ENCODE measurements at places on chromosomes 11 and 22.
A peak's percentile ranks its signal among the peaks of the same experiment; 100 is the strongest.

DNA sequence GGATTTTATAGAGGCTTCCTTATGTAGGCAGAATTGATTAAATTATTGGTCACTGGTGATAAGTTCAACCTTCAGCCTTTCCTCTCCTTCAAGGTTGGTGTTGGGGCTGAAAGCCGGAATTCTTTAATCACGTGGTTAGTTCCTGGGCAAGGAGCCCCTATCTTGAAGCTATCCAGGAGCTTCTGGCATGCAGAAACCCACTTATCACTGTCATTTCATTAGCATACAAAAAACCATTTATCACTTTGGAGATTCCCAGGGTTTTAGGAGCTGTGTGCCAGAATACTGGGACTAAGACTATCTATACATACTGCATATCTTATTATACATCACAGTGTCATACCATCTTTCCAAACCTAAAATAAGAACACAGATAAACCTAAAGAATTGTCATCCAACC, 18.5 kb upstream of the MED17 start:
- no peak for DNase-seq

DNA sequence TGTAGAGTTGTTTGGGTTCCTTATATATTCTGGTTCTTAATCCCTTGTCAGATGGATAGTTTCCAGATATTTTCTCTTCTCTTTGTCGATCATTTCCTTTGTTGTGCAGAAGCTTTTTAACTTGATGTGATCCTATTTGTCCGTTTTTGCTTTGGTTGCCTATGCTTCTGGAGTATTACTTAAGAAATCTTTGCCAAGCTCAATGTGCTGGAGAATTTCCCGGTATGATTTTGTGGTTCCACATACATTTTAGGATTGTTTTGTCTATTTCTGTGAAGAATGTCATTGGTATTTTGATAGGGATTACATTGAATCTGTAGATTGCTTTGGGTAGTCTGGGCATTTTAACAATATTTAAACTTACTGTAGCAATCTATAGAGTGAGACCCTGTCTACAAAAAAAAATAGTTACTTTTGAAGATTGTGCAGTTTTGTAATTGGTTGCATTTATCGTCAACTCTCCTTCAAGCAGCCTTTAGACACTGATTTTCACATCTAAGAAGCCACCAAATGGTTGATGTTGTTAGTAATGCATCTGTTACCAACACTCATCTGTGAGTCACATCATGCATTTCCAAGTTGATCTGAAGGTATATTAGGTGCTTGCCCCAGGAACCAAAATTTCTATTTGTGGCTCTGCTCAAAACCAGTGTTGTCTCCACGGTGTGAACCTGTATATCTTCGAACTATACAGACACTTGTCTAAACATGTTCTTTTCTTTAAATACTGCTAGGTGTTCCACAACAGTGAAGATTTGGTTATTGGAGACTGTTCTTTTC, 21.4 kb downstream of the XRCC6 start:
- DNase-seq: no peak

DNA sequence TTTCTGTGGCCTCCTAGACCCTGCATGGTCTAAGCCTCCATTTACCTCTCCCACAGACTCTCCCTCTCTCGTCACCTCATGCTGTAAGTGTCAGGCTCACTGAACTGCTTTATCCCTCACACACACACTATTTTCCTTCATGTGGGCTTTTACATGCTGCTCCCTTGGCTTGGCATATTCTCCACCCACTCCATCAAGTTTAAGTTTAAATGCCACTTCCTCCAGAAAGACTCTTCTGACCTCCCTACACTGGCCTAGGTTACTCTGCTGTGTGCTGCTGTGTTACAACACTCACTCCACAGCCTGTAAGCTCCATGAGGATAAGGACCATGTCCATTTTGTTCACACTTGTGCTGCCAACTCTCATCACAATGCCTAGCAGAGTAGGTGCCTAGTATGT, 2.5 kb downstream of the DCHS1 start:
- no peak for DNase-seq

DNA sequence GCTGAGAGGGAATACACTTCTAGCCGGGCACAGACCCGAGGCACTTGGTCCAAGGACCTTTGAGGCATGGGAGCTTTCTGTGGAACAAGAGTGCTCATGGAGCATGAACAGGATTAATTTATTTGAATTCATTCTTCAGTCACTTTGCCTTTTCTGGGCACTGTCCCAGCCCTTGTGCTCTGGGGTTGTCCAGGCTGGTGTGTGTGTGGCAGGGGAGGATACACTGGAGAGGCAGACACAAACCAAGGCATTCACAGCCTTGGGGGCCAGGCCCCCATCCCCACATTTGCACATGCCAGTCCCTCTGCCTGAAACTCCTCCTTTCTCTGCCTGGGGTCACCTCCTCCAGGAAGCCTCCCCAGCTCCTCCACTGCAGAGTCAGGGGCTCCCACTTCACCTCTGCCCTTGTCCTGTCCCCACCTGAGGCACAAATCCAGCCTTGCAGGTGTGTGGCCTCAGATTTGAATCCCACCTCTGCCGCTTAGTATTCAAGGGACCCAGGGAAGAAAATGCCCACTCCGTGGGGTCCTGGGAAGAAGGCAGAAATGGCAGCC, 55.5 kb downstream of the MYO7A start:
- no peak for DNase-seq

DNA sequence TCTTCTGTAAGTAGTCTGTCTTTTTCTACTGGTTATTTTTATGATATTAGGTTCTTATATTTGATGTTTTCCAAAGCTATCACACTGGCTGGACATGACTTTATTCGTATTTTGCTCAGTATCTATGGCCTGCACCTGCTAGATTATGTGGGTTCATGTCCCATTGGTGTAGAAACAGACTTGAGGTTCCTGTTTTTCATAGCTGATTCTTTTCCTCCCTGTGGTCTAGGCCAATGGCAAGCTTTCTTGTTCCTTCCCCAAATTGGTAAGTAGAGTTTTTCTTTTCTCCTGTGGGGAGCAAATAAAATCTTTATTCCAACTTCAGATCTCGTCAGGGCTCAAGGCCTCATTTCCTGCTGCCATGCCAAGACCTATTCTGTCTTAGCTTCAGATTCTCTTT, 30.2 kb upstream of the SWAP70 start:
- DNase-seq: no peak

DNA sequence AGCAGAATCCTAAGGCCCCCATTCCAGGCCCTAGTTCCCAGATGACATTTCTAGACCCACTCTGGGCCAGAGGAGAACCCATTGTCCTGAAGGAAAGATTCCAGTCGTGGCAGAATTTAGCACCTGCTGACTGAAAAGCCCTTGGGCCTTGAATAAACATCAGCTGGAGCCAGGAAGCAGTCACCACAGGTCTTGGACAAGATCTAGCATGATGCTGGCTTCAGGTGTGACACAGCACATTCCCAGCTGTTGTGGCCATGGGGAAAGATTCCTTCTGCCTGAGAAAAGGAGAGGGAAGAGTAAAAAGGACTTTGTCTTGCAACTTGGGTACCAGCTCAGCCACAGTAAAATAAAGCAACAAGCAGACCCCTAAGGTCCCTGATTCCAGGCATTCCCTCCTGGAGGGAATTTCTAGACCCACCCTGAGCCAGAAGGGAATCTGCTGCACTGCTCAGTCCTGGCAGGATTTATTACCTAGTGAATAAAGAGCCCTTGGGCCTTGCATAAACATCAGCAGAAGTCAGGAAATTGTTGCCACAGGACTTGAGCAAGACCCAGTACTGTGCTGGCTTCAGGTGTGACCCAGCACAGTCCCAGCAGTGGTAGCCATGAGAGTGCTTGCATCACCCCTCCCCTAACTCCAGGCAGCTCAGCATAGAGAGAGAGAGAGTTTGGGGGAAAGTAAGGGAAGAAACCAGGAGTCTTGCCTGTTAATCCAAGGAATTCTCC, 42.5 kb upstream of the PAMR1 start:
- no peak for DNase-seq

DNA sequence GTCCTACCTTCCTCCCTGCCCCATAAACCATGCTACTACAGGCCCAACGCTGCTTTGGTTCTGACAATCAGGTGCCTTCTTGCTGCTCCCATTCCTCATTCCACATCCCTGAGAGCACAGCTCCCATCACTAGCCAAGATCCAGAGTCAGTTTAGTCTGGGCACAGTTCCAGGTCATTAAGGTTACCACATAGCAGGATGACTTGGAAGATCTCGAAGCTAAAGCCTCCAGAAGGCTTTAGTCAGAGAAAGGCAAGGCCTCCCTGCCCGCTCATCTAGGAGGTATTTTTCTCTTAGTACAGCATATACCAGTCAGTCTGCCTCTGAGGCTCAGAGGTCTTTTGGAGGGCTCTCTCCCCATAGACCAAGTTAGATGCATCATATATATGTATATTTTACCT, 30.3 kb downstream of the TRIM66 start:
- peak; percentile 30 for DNase-seq

DNA sequence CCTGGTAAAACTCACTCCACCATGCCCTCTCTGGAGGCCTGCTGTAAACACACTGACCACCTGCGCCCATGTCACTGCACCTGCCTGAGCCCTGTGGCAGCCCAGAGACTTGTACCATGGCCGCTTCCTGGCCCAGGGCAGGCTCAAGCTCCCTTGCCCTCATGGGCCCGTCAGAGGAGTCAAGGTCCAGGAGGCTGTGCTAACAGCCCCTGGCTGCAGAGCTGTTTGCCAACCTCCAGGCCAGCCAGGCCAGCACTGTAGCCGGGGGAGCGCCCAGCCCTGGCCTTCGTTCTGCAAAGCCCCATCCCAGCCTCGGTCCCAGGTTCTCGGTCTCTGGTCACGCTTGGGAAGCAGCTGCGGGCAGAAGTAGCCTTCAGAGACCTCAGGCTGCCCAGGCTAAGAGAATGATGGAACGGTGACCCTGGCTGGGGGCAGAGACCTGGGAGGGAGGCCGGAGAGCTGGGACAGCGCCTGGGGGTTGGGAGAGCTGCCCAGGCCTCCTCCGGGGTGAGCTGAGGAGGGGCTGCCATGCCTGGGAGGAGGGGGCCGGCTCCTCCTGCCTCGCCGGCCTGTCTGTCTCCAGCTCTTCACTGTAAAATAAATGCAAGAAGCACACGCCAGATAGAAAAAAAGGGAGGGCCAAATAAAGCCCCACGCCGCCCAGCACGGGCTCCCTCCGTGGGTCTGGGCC, 11.9 kb upstream of the TCF20 start:
- no peak for DNase-seq

DNA sequence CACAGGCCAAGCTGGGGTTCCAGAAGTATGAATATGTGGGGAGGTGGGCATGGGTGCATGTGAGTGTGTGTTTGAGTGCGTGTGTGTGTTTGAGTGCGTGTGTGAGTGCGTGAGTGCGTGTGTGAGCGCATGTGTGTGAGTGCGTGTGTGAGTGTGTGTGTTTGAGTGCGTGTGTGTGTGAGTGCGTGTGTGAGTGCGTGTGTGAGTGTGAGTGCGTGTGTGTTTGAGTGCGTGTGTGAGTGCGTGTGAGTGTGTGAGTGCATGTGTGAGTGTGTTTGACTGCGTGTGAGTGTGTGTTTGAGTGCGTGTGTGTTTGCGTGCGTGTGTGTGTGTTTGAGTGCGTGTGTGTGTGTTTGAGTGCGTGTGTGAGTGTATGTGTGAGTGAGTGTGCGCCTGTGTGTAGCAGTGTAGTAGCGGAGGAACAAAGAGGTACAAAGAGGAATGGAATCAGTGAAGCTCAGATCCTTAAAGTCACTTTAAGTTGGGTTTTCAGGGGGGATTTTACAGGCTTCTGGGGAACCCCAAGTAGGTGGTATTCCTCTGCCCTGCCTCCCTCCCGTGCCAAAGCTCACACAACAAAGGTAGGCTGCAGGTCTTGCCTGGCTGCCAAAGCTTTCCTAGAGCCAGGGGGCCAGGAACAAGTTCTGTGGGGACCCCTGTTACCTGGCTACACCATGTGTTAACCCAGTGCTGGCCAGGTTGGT, 137.1 kb downstream of the KIRREL3 start:
- no peak for DNase-seq

GRCh38 chr11:34910817-34911216, 5.4 kb downstream of the APIP start:
- DNase-seq: no peak

DNA sequence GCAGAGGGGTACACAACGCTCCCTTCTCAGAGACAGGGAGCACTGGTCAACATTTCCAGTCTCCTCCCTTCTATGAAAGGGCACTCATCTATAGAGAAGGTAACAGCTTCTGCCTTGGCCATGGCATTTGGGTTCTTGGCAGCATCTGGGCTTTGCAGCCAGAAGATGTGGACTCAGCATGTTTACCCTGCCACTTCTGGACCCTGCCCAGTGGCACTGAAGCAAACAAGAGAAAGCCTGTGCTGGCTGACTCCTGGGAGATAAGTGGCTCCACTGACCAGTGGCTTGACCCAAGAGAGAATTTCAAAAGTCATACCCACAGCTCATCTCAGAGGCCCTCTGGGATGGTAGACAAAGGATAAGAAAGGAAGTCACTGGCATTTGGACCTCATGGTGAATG, 8.0 kb downstream of the CSNK2A3 start:
- no peak for DNase-seq

DNA sequence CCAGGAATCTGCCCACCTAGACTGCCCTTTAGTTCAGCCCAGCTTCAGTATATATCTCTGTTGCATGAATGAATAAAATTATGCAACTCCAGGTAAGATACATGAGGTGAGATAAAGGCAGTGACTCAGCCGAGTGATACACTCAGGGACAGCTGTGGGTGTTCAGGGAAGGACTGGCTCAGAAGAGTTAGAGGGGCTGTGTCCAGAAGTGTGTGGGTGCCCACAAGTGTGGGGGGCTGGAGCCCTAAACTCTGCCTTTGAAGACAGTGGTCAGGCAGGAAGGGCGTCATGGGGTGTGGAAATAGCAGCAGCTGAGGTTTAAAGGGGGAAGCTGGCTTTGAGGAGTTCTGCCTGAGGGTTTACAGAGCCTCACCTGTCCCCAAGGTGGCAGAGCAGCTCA, 8.3 kb downstream of the FTH1 start:
- DNase-seq: no peak

- DNase-seq: no peak
Measured at GRCh38 chr11:35006389-35007128, 90.1 kb downstream of the PDHX start.

- DNase-seq: peak; percentile 74
Measured at GRCh38 chr11:73323464-73323863, 15.4 kb downstream of the ARHGEF17 start.

- no peak for DNase-seq
Measured at GRCh38 chr11:115481528-115481927, 22.7 kb downstream of the CADM1 start.

DNA sequence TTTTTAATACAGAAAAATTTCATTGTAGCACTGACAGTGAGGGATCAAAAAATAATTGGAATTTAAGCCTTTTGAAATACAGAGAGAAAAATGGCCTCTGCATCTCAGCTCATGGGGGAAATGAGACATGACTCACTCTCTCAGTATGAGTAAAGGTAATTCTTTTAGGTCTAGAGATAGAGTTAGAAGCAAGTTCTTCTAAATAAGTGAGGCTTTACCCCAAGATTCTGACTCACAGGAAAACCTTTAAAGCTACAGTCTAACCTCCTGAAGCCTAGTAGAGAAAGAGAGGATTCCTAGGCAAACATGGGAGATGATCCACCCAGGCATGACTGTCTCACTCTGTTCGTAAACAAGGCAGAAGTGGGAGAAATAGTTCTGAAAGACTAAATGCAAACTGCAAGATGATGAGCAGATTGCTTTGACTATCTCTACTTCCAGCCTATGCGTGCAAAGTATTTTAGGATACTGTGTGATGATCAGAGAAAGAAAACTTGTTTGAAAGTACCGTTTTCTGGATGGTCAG, 1003.3 kb upstream of the CCDC90B start:
- no peak for DNase-seq

- DNase-seq: no peak
Measured at GRCh38 chr11:1779806-1780699, 16.3 kb upstream of the CTSD start.

Measured in HTR-8/SVneo (cell line).